Urothelium cell line (cell line): ENCODE measurements at places on chromosomes 1 and 21.

- no peak for DNase-seq
Observed at GRCh38 chr1:2821373-2821955, 20.0 kb upstream of the TTC34 start.

- no peak for DNase-seq
Observed at GRCh38 chr1:65092691-65093090, 55.3 kb upstream of the AK4 start.

GRCh38 chr1:226436472-226436854, 28.6 kb upstream of the PARP1 start:
- no peak for DNase-seq

DNA sequence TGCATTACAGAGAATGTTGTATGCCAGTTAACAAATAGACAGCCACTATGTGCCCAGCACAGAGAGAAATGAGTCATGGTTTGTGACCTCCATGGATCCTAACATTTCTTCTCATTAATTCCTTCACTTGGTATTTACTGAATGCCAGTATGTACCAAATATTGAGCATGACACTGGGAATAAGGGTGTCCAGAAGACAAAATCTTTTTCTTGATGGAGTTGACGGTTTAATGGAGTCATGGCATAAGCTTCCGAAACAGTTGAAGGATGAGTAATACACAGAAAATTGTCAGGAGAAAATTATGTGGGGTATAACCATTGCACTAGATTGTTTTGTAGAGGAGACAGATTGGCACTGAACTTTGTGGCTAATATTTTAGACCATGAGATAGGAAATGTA, 36.9 kb downstream of the PTGFR start:
- DNase-seq = no peak

- DNase-seq = no peak
Observed at GRCh38 chr1:163300568-163300967, 21.2 kb upstream of the NUF2 start.
